ENCODE measurements at places on chromosomes 12 and 14.

- DNase-seq, result no peak
Observed at GRCh38 chr14:105864651-105865265, 338.4 kb downstream of the TMEM121 start.

GRCh38 chr12:24854908-24855307 lies 94.0 kb downstream of the BCAT1 start:
- DNase-seq, result no peak

GRCh38 chr14:43119672-43120071 lies 1387.4 kb downstream of the FSCB start:
- no peak for DNase-seq

GRCh38 chr14:47277703-47278102 lies 397.7 kb downstream of the MDGA2 start:
- DNase-seq, result no peak

DNA sequence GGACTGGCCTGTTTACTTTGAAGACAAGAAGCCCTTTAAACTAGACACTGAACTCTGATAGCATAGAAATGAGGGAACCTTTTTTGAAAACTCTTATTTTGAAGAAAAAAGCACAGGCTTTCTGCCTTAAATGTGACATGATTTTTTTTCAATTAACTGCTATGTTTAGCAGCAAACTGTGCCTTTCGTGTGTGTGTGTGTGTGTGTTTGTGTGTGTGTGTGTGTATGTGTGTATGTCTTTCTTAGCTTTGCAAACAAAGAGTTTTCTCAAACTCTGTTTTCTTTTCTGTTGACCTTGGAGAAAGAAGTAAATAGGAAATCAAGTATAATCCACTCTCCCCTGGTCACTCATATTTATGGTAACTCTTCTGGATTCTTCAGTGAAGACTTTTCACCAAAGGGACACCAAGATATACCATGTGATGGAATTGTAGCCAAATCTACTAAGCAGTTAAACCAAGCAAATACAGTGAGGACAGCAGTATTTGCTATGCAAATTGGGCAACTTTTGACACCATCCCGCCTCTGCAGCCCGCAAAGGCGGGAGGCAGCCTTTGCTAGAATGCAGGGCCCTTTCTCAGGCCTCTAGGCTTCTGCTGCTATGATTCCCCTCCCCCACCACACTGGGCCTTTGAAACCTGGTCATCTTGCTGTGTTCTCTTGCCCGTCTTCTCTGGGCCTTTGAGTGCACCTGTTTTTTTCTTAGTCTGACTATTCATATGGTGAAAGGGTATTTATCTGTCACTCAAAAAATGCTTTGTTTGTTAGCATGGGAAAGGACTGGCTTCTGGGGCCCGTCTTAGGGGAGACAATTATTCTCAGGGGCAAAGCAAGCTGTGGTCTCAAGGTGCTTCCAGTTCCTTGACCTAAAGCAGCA lies 107.9 kb downstream of the MYRFL start:
- no peak for DNase-seq

DNA sequence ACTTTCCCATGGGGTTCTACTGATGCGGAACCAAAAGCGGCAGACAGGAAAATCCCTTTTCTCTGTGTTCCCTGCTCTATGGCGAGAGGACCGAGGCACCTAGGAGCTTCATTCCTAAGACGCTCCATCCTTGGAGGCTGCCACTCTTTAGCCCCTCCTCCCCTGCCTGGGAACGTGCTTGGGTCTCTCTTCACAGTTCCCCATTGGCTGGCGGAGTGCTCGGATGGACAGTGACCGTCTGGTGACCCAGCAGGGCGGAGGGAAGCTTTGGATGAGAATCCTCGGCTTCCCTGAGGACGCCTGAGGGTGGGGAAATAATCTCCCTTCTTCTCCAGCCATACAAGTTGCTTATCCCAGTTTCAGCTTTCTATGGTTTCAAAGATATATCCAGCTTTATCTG lies 37.3 kb downstream of the KCNA5 start:
- DNase-seq, result no peak

DNA sequence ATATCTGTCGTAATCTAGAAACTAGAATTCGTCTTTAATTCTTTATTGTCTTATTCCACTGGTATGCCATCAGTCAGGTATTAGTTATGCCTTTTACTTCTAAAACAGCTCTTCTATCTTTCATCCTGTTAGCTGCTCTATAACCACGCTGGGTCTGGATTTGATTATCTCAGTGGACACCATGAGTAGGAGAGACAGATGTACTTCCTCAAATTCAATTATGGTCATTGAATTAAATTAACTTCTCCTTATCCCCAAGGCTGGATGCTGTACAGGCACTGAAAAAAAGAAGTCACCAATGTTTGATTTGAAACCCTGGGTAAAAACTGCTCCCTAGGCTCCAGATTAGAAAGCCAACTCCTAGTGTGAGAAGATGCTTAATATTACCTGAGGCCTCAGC lies 107.3 kb downstream of the PIK3C2G start:
- no peak for DNase-seq

DNA sequence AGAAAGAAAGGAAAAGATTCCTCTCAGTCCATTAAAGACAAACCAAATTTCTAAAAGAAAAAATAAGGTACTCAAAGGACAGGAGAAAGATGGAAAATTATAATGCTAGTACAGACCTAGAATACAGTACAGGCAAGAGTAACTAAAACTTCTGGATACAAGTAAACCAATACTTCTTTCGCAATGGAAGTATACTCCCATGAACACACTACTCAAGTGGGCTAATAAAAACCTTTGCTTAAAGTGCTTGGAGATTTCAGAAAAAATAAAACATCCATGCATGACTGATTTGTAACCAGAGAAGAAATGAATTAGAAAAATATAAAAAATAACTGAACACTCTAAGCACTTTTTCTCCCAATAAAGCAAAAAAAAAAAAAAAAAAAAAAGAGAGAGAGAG lies 3.5 kb downstream of the ZBTB25 start:
- no peak for DNase-seq

- DNase-seq, result no peak
Observed at GRCh38 chr14:98946940-98947339, 325.1 kb downstream of the BCL11B start.

DNA sequence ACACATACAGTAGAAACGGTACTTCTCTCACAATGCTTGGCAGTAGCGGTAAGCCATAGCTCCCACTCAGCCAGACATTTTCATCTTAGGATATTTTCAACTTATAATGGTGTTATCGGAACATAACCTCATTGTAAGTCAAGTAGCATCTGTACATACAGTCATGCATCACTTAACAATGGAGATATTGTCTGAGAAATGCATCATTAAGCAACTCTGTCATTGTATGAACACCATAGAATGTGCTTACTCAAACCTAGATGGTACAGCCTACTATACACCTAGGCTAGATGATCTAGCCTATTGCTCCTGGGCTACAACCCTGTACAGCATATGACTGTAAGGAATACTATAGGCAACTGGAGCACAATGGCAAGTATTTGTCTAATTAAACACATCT lies 40.8 kb downstream of the RPS6KA5 start:
- no peak for DNase-seq
